AG10803 (cell line): ENCODE measurements at places on chromosomes 3 and 15.

- no peak for DNase-seq
Observed at GRCh38 chr3:144756704-144757440, 785.2 kb downstream of the DIPK2A start.

DNA sequence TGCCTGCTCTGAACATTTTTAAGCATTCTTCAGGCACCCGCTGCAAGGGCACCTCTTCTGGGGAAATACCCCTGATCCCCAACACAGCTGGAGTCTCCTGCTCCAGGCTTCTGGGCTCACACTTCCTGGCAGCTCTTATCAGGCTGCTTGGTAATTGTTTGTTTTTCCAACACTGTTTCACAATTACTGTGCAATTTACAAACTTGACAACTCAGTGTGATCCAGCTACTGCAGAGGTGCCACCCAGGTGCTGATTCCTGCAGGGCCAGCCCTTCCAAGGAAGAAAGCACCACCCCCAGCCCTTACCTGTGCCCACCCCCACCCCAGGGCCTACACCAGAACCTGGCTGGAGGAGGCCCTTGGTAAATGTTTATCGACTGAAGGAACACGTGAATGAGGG lies 66.5 kb downstream of the MAGEF1 start:
- no peak for DNase-seq

- DNase-seq, result peak; percentile 30
Observed at GRCh38 chr15:64911311-64912186, at the start of gene ANKDD1A. Gene ANKDD1A, plus strand, starts transcription at chr15:64911902. Its CDS starts 29 bp downstream, at chr15:64911931.

DNA sequence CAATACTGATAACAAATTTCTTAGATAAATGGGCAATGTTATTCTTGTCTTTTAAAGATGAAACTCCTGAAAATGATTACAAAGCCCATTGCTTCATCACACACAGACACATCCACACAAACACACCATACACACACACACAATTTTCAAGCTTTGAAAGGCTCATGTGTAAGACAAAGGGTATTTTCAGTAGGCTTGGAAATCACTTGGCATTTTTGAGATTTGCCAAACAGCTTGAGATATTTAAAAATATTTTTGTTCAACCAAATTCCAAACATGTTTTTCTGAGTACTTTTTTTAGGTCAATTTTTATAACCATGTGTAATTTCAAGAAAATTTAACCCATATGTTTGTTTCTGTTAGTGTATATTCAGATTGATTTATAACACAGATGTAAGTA lies 283.7 kb downstream of the ROBO2 start:
- DNase-seq, result peak; percentile 52

DNA sequence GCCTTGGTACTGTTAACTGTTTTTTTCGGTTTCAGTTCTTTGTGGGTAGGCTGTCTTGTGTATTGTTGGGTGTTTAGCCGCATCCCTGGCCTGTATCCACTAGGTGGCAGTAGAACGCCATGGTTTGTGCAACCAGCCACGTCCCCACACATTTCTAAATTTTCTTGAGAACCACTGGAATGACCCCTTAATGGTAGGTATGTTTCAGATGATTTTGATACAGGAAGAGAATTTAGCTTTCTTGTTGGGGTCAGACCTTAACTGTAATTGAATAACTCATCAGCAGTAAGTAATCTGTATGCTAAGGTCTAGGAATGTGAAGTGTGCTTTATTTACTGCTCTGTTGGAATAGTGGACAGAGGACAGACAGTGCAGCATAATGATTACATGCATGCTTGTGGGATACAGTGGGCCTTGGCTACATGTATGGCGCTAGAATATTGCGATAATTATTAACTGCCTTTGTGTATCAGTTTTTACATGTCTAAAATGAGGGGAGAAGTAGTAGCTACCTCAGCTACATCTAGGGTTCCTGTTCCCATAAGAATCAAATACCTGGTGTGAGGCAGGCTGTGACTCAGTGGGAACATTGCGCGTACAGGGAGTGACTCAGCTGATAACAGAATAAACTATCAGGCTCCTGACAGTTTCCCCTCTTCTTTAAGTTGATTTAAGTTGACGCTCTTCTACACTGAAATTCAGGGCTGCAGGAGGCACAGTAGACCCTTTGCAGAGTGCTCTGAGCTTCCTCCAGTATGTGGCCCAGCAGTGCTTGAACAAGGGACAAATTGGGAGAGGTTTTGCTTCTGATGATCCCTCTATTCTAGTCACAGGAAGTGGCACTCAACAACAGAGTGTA lies 25.0 kb upstream of the GPR171 start:
- DNase-seq, result peak; percentile 69

DNA sequence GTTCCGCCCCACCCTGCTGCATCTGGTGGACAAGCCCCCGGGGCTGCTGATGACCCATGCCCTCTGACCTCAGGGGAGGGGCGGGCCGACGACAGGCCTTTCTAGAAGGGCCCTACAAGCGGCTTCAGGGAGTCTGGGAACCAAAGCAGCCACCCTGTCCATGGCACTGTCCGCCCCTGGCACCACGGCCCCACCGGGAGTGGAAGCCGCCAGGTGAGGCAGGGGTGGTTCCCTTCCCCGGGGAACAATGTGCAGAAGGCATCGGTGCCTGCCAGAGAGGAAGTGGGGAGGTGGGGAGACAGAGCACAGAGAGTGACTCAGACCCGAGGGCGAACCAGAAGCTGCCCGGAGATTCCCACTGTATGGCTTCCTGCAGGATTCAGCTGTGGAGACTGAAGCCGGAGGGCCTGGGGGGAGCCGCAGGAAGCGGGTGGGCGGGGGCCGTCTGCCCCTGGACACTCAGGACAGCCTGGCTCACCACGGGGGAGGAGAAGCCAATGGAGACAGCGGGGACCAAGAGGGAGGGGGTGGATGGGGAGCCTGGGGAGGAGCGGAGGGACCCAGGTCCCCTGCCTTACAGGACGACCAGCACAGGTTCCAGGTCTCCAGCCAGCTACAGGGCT lies 134.0 kb downstream of the TPRA1 start:
- peak; percentile 37 for DNase-seq

DNA sequence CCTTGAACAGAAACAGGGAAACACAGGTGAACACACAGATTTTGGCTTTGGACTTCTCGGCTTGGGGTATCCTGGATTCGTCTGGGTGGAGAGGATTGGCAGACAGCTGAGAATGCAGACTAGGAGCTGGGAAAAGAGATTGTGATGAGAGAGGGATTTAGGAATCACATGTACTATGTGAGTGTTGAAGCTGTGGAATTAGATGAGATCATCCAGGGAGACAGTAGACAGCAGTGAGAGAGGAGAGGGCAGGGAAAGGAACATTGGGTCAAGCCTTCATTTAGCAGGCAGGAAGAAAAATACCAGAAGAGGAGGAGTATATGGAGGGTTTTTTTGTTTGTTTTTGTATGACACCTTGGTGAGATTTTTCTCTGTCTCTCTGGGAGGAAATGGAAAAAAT lies 262.1 kb upstream of the TBL1XR1 start:
- DNase-seq, result peak; percentile 67

- no peak for DNase-seq
Observed at GRCh38 chr15:28919679-28920655, 34.2 kb downstream of the APBA2 start.

GRCh38 chr3:133836497-133837158 lies 31.0 kb downstream of the SRPRB start:
- DNase-seq, result no peak

- DNase-seq, result no peak
Observed at GRCh38 chr15:81376231-81376630, 2.2 kb upstream of the TMC3 start.

- peak; percentile 7 for DNase-seq
Observed at GRCh38 chr15:67383899-67384298, 129.3 kb downstream of the IQCH start.

- DNase-seq, result no peak
Observed at GRCh38 chr3:4289044-4289443, 14.1 kb upstream of the SETMAR start.

DNA sequence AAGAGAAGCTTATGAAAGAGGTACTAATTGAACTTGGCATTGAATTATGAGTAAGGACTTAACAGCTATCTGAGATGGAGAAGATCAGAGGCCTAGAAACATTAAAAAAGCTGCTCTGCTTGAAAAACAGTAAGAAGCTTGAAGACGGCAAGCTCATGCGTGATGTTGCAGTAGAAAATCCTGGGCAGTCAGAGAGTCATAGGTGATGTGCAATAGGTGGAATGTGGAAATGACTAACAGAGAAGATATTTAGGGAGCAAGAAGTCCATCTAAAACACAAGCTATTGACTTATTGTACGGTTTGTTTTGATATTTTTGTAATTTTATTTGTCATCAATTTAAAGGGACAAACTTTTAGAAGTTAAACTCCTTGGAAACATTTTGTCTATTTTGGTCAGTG lies 1101.4 kb downstream of the ROBO2 start:
- DNase-seq, result peak; percentile 13

DNA sequence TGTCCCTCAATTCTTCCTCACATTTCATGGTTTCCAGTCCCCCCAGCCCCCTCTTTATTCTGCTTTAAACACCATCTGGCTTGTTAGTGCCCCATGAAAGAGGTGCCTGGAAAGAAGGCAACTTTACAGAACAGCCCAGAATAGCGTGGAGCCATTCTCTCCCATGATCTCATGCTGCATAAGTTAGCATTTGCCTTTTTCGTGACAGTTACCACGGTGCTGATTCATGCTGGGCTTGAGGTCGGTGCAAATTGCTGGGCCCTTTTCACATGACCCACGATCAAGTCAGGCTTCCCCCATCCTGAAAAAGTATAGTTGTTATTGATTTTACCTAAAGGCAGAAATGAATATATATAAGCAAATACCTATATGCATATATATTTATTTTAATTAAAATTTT lies 29.6 kb downstream of the SQOR start:
- DNase-seq, result peak; percentile 73

GRCh38 chr3:194162070-194162678 lies 26.2 kb downstream of the HES1 start:
- no peak for DNase-seq

DNA sequence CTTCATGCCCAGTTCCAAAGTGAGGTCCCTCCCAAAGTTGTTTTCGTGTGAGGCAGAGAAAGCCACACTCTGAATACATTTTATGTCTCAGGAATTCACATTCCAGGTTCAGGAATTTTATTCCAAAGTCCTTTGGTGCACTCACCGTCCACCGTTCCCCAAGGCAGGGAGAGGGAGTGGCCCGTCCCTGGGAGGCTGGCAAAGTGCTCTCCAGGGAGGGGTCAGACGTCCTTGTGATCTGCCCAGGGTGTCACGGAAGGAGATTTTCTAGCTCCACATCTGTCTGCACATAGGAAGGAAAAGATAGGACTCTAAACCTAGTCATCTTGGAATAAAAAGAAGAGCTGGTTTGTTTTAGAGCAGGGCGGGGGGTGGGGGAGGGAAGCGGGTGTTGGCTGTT lies 47.9 kb downstream of the KLF13 start:
- DNase-seq, result peak; percentile 55

DNA sequence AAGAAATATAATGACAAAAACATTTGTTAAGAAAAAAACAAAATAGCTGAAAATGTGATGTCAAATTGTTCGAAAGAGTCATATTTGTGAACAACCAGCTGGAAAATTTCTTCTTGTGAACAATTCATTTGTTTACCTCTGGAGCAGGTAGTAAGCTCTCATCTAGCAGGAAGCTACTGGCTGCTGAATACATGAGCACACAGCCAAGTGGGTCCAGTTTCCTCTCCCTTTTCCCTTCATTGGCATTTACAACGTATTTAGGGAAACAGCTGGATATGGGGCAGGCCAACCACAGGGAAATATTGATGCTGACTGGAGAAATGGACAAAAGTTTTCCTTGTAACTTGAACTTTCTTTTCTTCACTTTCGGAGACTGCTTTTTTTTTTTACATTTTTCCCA lies 1354.7 kb upstream of the EPHA6 start:
- DNase-seq, result no peak

GRCh38 chr3:43243590-43244587 lies 42.5 kb upstream of the SNRK start:
- DNase-seq, result peak; percentile 70

DNA sequence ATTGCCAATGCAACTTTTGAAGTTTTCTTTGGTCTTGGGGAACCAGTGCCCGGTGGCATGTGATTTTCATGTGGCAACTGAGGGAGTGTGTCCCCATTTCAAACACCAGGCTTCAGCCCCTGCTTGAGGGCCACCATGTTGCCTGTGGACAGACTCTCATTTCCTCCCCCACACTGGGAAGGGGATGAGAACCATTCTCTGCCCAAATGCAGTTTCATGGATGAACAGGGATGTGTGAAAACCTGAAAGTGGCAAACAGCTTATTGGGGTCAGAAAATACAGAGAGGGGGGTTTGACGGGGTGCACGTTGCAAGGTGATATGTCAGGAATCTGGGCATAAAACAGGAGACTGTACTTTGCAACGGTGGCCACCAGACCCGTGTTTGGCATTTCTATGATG lies 6.3 kb downstream of the FAM107A start:
- DNase-seq, result no peak

DNA sequence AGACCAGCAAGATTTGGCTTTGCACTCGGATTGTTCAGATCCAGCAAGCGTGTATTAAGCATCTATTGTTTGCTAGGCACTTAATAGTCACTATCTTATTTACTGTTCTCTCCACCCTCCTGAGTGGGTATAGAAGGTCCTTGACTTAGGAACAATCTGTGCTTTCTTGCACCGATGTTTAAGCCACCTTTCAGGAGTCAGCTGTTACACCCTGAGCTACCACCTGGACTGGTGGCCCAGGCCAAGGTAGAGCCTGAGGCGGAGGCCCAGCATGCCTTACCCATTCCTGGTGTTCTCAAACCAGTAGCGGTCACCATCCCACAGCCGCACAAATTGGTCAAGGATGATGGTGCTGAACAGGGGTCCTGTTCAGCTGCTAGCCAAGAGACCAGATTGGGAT lies 10.0 kb downstream of the DUOX1 start:
- no peak for DNase-seq

- DNase-seq, result no peak
Observed at GRCh38 chr3:30631243-30631904, 25.0 kb downstream of the TGFBR2 start.

DNA sequence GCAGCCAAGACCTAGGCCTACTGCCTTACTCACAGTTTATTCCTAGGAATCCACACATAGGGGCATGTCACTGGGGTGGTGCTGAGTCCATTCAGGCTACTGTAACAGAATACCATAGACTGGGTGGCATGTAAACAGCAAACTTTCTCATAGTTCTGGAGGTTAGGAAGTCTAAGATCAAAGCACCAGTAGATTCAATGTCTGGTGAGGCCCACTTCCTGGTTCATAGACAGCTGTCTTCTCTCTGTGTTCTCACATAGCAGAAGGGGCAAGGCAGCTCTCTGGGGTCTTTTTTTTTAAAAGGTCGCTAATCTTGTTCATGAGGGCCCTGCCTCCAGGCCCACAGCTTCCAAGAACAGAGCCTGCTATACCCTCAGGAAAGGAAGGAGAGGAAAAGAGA lies 113.9 kb upstream of the MANF start:
- DNase-seq, result no peak

GRCh38 chr3:76016111-76016510 lies 230.8 kb upstream of the ZNF717 start:
- DNase-seq, result no peak

- DNase-seq, result peak; percentile 46
Observed at GRCh38 chr15:49720261-49720660, 99.4 kb downstream of the DTWD1 start.

- peak; percentile 74 for DNase-seq
Observed at GRCh38 chr3:21750831-21751391, at the start of gene ZNF385D. Gene ZNF385D, minus strand, starts transcription at chr3:21751210. Its CDS starts 294 bp downstream, at chr3:21750916.

- DNase-seq, result peak; percentile 59
Observed at GRCh38 chr15:75061272-75061671, 37.9 kb downstream of the PPCDC start.
